Tibial nerve (tissue), 4 donors: ENCODE measurements at places on chromosomes 3 and 15. TPM values are rescaled to one million over a fixed set of nuclear protein-coding genes. Genes with fewer than 3 reads are reported as not detected.

The APEH gene
- total RNA-seq, result 64.0 TPM

The INKA1 gene
- total RNA-seq, result 8.8 TPM

The EID1 gene
- total RNA-seq, result 242 TPM

The KLHL6 gene
- 3.1 TPM for total RNA-seq

The HTR3E gene
- total RNA-seq, result not detected

The CHDH gene
- 7.1 TPM for total RNA-seq

The CPLX3 gene
- total RNA-seq, result not detected

The SUCNR1 gene
- 0.87 TPM for total RNA-seq

The BLM gene
- 0.90 TPM for total RNA-seq

The CCDC66 gene
- total RNA-seq, result 49.0 TPM

The ROBO2 gene
- total RNA-seq, result 0.44 TPM

The AGBL1 gene
- total RNA-seq, result not detected

The CPNE9 gene
- total RNA-seq, result not detected

The DHX36 gene
- total RNA-seq, result 73.5 TPM
